ENCODE measurements at places on chromosomes 5 and 9.

DNA sequence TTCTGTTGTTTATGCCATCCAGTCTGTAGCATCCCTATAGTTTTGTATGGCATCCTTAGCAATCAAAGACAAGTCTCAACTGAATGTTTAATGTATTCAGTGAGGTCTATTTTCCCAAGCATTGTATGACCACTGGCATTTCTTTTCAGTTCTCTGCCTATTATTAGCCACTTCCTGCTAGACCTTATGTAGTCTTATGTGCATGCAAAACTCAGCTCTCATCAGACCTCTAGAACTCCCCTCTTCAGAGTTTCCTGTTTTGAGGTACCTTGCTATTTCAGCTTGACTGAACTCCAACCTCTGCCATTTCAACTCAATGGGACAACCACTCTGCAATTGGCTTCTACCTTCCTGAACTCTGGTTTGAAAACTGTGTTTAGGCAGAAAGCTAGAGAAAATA, 113.2 kb downstream of the SLC25A46 start:
- no peak for ATAC-seq
- no peaks in the 10 kb centered on the region for H3K27me3 ChIP-seq
- no peak overlapping the region for H3K4me3 ChIP-seq
- no peaks in the 10 kb centered on the region for H3K4me1 ChIP-seq

- ATAC-seq, result no peak
- H3K27me3 ChIP-seq, result no peaks in the 10 kb centered on the region
Observed at GRCh38 chr5:53180538-53180937, 71.0 kb upstream of the MOCS2 start.

GRCh38 chr5:74409712-74410111, 230.8 kb downstream of the ENC1 start:
- H3K27me3 ChIP-seq, result peaks cover 31% of the 10 kb centered on the region
- no peak overlapping the region for H3K4me3 ChIP-seq
- H3K27ac ChIP-seq, result no peak overlapping the region
- H3K36me3 ChIP-seq, result no peaks in the 10 kb centered on the region
- no peak for ATAC-seq

GRCh38 chr5:168920019-168920810, 341.0 kb upstream of the PANK3 start:
- H3K36me3 ChIP-seq, result no peaks in the 10 kb centered on the region
- H3K4me3 ChIP-seq, result no peak overlapping the region
- ATAC-seq, result peak; percentile 14
- peaks cover 69% of the 10 kb centered on the region for H3K27me3 ChIP-seq
- no peak overlapping the region for H3K27ac ChIP-seq
- peaks cover 20% of the 10 kb centered on the region for H3K4me1 ChIP-seq

GRCh38 chr5:81717860-81718259, 33.0 kb downstream of the SSBP2 start:
- no peak for ATAC-seq
- H3K4me1 ChIP-seq, result peaks cover 51% of the 10 kb centered on the region
- no peak overlapping the region for H3K4me3 ChIP-seq
- no peaks in the 10 kb centered on the region for H3K27me3 ChIP-seq
- peaks cover 19% of the 10 kb centered on the region for H3K36me3 ChIP-seq

DNA sequence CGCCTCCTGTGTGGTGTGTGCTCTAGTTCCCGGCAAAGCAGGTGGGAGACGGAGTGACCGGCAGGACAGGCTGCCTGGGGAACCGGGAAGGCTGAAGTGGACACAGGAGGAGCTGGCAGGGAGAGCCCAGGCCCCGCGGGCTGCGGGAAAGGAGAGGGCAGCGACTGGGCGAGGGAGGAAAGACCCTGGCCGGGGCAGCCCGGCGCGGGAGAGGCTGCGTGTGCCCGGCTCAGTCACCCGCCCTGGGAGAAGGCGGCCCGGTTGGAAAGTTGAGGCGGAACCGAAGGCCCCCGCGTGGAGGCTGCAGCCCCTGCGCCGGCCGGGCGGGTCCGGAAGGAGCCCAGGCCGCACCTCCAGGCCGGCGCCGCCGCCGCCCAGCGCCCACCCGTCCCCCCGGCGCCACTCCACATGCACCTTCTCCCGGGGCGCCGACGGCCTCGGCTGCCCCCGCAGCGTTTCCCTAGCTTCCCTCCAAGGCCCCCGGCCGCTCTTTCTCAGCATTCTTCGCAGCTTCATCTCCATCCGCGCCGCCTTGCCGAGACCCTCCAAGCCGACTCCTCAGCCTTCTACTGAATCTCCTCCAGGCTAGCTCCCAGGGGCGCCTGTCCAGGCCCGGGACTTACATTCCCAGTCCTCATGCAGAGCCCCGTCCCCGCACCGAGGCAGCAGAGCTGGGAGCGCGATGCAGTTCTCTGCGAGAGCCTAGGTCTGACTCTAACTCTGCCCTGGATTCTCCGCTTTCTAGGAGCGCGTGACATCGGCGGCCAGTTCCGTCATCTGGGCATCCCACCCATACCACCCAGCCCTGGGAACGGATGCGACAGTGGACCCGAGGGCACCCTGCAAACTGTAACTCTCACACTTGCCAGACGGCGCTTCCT, 152.0 kb downstream of the ERCC6L2 start:
- no peak for ATAC-seq
- H3K36me3 ChIP-seq, result peaks cover 16% of the 10 kb centered on the region
- H3K4me1 ChIP-seq, result peaks cover 23% of the 10 kb centered on the region
- peak overlapping the region; percentile 33 for H3K4me3 ChIP-seq

DNA sequence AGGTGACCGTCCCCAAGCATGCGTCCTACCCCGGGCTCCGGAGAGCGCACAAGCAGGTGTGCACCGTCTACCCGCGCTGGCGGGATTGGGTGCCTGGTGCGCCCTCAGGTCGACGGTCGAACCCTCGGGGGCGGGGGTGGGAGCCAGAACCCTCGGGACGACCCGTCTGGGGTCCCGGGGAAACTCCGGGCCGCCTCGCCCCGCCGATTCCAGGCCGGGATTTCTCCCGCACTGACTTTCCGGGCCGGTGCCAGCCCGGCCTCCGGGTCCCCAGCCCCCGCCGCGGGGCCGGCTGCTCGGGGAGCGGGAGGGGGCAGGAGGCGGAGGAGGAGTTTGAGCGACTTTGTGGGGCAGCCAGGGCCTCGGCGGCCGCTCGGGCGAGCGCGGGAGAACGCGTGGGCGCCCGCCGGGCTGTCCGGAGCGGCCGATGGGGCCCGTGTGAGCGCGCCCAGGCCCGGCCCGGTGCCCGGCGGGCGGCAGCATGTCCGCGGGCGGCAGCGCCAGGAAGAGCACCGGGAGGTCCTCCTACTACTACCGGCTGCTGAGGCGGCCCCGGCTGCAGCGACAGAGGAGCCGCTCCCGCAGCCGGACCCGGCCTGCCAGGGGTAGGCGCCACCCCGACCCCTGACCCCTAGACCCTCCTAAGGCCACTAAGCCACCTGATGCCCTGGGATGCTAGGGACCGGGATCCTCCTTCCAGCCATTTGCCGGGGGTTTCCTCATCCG, at the start of gene DAB2IP:
Gene DAB2IP (plus strand): TSS at position 340 of the 726 bp plus-strand sequence. CDS start 142 bp downstream, at position 482.
- H3K27ac ChIP-seq, result no peak within 1 kb of the TSS
- H3K4me3 ChIP-seq, result peak within 1 kb of the TSS; percentile 66
- no peaks in the 10 kb centered on the region for H3K36me3 ChIP-seq
- H3K27me3 ChIP-seq, result peaks cover 72% of the 10 kb centered on the region
- ATAC-seq, result no peak

DNA sequence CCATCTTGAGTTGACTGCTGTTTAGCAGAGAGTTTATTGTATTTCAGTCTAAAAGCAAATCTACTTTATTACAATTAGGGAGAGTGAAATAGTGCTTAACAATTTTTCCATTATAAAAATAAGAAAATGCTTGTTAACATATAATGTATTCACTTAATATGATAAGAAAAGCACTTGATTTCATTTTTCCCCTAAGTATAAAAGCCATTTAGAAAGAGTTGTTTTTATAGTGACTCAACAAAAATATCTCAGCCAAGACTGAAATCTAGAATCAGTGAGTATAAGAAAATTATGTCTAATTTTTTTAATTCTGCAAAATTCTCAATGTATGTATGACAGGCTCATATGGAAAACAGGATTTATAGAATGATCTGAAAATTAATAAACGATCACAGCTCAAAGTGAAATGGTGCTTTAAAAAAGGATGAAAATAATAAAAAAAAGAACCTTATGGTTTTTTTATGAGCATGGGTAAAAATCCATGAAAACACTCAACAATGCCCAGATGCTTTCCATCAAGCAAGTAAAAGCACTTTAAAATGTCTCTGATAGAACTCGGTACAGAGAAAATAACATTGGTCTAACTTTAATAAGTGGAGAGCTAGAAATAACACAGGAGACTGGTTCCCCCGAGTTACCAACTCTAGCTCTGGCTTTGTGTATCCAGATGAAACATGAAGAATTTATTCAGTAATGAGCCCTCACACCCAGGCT, 1057.8 kb upstream of the WWC1 start:
- no peak overlapping the region for H3K4me3 ChIP-seq
- ATAC-seq, result no peak
- H3K27me3 ChIP-seq, result no peaks in the 10 kb centered on the region
- no peak overlapping the region for H3K27ac ChIP-seq

GRCh38 chr5:171342362-171343111, 33.5 kb downstream of the TLX3 start:
- no peak for ATAC-seq
- H3K27ac ChIP-seq, result no peak overlapping the region
- H3K36me3 ChIP-seq, result no peaks in the 10 kb centered on the region

GRCh38 chr9:137465720-137466388, 6.7 kb upstream of the NSMF start:
- no peak for ATAC-seq
- H3K4me3 ChIP-seq, result no peak overlapping the region
- no peaks in the 10 kb centered on the region for H3K36me3 ChIP-seq
- peaks cover 11% of the 10 kb centered on the region for H3K4me1 ChIP-seq
- H3K27me3 ChIP-seq, result no peaks in the 10 kb centered on the region
- no peak overlapping the region for H3K27ac ChIP-seq

DNA sequence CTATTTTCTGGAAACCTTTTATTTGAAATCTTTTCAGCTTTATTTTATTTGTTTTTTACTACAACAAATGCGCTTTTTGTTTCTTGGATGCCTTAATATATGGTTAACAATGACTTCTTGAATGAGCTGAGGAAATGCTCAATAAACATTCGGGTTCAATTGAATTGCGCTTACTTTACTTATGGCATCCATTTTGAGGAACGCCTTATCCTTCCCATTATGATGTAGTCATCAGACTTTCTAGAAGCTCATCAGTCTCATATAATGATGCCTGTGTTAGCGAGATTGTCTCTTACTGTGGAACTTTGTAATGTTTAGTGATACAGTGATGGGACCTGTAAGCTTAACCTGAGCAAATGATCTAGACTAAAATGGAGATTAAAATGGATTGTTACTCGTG, 916 bp downstream of the SHLD3 start:
- peak overlapping the region; percentile 97 for H3K4me3 ChIP-seq
- H3K27me3 ChIP-seq, result no peaks in the 10 kb centered on the region
- H3K36me3 ChIP-seq, result peaks cover 7% of the 10 kb centered on the region

GRCh38 chr9:125241863-125242739, 958 bp upstream of the HSPA5 start:
- H3K4me3 ChIP-seq, result peak overlapping the region; percentile 99
- H3K36me3 ChIP-seq, result peaks cover 19% of the 10 kb centered on the region
- peaks cover 25% of the 10 kb centered on the region for H3K4me1 ChIP-seq
- ATAC-seq, result peak; percentile 7
- peak overlapping the region; percentile 93 for H3K27ac ChIP-seq

DNA sequence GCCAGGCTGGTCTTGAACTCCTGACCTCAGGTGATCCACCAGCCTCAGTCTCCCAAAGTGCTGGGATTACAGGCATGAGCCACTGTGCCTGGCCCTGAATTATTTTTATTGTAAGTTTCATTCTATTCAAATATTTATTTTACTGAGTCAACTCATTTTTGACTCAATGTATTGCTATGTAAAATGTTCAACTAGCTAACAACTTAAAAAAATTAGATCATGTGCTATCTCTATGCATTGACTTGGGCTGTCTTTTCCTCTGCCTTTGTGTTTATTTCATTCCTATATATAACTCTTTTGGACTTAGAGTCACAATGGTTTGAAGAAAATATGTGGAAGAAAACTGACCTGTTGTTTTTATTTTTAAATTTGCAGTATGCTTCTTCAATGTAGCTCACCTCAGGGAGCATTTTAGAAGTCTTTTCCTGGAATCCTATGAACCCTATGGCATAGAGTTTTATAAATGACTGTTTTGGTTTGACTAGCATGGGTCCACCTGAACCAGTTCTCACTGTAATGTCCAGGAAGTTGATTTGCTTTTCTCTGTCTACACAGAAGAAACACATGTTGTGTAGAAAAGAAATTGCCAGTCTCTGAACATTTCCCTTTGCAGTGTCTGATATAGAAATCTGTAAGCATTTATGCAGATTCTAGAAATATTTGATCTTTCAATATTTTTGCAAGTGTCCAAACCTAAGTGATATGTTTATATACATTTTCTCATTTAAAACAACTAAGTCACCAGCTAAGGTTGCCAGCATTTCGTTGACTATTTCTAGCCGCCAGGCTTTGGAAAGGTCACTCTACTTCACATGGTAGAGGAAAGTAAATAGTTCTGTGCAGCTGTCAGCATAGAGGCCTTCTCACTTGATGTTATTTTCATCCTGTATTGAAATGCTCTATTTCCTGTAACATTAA, 138.8 kb downstream of the PCSK1 start:
- H3K4me3 ChIP-seq, result no peak overlapping the region
- no peak overlapping the region for H3K27ac ChIP-seq
- H3K4me1 ChIP-seq, result no peaks in the 10 kb centered on the region
- H3K27me3 ChIP-seq, result peaks cover 20% of the 10 kb centered on the region

DNA sequence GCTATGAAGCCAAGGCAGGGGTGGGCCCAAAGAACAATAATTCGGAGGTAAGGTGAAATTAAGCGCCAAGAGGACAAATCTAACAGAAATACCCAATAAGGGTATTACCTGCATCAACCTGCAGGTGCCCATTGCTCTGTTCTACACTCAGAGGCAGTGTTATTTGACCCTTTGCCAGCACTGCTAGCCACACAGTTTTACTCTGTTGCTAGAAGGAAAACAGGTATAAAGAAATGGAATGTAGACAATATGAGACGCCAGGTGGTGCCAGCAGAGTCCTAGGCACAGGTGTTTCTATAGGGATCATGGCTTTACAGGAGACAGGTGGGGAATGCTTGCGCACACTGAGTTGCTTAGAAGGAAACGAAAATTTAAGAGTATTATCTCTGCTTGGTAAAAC, 201.3 kb downstream of the HTR1A start:
- H3K27ac ChIP-seq, result no peak overlapping the region
- no peaks in the 10 kb centered on the region for H3K27me3 ChIP-seq
- H3K36me3 ChIP-seq, result no peaks in the 10 kb centered on the region
- ATAC-seq, result no peak
- no peak overlapping the region for H3K4me3 ChIP-seq

DNA sequence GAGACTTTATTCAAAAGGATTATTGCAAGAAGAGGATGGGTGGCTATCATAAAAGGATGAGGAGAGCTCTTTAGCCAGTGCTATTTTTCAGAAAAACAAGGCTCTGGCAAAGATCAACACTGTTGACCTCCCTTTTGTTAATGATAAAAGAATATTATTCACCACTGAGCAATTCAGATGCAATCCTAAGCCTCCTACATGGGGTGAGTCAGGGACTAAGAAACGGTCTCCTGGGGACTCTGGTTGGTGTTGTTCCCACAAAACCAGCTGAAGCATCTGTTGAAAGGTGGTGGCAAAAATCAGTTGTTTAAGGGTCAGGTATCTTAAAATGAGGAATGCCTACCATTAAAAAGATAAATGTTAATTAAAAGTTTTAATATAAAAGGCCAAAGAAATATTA, 7.7 kb upstream of the GCNT1 start:
- H3K4me3 ChIP-seq, result no peak overlapping the region
- no peak for ATAC-seq
- H3K36me3 ChIP-seq, result no peaks in the 10 kb centered on the region
- H3K4me1 ChIP-seq, result peaks cover 3% of the 10 kb centered on the region
- no peak overlapping the region for H3K27ac ChIP-seq
- no peaks in the 10 kb centered on the region for H3K27me3 ChIP-seq

Data from stimulated activated memory B cell treated with anti-CD40 and anti-IgM and Interleukin-4, amounts not matched to agents 10 μg/mL and 1 μg/mL and 100 μg/mL, for 72 hours (primary cell).